ENCODE measurements at places on chromosomes 2 and 18.

DNA sequence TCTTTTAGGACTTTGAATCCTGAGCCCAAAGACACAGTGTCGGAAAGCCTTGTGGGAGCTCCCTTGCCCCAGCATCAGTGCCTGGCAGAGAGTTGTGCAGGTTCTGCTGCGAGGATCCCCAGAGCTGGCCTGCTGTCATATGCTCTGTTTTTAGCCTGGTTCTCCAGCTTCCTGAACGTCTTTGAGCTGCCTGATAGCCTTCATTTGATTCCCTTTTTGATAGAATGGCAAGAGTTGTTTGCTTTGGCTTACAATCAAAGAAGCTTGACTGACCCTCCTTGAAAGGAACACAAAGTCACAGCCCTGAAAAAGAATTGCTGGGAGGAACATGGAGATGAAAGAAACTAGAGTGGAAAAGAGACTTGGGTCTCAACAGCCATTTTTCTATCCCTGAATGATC is 95.4 kb downstream of the C1QL2 start:
- no peak for DNase-seq

GRCh38 chr2:211347328-211347727 is 790.9 kb downstream of the CPS1 start:
- peak; percentile 32 for DNase-seq

- DNase-seq: no peak
These were observed 116.9 kb downstream of the PHLPP1 start for GRCh38 chr18:62832282-62832681.

DNA sequence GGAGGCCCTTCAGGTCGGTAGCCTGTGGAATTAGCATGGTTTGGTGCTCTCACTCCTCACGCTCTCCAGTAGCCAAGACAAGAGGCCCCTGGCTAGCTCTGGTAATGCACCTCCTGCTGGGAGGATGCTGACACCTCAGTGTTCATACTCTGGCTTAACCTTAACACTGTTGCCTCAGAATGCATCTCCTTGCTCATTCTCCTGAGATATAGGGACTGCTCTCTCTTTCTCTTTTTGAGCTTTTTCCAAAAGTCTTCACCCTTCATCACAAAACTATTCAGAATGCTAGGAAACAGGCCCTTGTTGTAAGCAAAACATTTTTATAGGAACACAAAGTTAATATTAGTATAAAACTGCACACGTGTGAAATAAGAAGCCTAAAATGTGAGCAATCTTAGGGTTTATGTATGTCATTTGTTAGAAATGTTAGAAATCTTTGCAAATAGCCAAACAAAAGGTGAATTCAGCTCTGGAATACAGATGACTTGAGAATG is 17.3 kb upstream of the IMPA2 start:
- DNase-seq: no peak

- DNase-seq: no peak
These were observed 118.7 kb downstream of the VAPA start for GRCh38 chr18:10032331-10033015.

DNA sequence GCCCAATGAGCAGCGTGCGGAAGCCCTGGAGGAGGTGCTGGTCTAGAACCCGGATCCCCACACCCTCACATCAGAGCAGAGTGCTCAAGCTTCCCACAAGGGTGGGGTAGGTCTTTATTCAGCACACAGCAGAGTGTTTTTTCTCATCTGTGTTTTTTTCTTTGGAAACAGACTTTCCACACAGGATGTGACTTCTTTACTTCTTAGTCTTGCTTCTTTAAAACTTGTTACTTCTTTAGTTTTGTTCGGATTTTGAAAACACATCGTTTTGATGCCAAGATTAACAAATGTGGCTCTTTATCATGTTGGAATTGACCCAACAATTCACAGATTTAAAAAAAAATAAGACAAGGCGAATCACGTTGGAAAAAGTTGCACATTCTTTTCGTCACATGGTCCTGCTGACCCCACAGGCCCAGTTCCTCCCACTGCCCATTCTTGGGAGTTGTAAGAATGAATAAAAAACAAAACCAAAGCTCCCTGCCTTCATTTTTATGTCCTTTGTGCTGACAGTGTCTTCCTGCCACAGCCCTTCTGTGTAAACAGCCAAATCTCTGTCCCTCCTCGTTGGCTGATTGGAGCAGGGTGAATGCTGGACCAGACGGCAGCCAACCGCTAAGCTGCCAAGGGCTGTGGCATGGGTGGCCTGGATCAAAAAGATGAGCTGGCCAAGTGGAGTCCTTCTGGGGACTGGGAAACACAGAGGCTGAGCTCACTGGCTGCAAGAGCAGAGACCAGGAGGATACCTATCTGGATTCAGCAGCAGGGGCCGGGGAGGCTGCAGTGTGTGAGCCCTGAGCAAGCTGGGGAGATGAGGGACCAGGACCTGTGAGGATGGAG is 81.6 kb downstream of the TWIST2 start:
- no peak for DNase-seq

GRCh38 chr2:14751581-14751980 is 119.1 kb downstream of the LRATD1 start:
- no peak for DNase-seq

- DNase-seq: peak; percentile 34
These were observed 16.9 kb downstream of the PSTPIP2 start for GRCh38 chr18:46054956-46055837.

DNA sequence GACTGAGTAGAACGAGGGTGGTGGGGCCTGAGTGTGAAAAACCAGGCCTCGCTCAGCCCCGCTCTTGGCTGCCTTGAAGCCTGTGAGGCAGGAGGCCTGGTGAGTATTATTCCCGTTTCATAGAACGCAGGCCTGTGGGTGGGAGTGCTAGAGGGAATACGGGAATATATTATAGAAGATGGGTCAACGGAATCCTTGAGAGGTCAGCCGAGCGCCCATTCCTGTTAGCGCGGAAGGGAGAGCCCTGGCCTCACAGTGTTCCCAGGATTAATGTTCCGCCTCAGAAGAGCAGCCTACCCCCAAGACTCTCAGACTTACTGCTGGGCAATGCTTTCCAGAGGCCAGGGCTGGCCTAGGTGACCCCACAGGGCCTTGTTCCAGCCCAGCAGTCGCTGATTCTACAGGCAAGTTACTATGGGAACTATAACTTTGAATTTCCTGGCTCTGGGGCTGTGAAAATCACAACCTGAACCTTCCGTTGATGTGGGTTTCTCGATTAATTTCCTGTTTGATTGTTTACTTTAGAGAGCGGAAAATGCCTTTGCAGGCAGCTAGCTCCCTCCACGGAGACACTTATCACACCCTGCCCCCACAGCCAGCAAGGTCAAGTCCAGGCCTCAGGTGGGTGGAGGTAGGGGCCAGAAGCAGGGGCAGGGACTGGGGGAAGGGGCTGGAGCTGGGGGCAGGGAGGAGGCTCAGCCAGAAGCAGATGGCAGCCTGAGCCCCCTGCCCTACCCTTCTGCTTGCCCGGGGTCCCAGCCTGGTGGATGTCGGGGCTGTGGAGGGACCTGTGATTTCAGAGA is 108.3 kb downstream of the SMAD7 start:
- DNase-seq: no peak

GRCh38 chr2:212030709-212031108 is 507.9 kb downstream of the ERBB4 start:
- DNase-seq: no peak

GRCh38 chr2:43631618-43632317 is 5.3 kb upstream of the PLEKHH2 start:
- no peak for DNase-seq

DNA sequence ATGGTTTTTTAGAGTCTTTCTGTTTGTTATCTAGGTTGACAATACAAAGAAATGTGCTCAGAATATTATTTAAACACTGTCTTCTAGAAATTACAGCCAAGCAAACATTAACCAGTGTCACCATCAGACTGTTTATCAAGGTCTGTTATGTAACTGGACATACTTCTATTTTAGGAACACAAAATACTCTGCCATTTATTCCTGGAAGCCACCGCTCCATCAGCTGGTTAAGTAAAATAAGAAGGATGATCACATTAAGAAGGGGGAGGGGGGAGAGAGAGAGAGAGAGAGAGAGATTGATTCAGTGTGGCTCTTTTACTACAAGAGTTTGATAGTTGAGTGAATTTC is 47.9 kb downstream of the MBP start:
- DNase-seq: no peak

GRCh38 chr2:159904959-159905305 is 106.9 kb upstream of the CD302 start:
- peak; percentile 38 for DNase-seq

DNA sequence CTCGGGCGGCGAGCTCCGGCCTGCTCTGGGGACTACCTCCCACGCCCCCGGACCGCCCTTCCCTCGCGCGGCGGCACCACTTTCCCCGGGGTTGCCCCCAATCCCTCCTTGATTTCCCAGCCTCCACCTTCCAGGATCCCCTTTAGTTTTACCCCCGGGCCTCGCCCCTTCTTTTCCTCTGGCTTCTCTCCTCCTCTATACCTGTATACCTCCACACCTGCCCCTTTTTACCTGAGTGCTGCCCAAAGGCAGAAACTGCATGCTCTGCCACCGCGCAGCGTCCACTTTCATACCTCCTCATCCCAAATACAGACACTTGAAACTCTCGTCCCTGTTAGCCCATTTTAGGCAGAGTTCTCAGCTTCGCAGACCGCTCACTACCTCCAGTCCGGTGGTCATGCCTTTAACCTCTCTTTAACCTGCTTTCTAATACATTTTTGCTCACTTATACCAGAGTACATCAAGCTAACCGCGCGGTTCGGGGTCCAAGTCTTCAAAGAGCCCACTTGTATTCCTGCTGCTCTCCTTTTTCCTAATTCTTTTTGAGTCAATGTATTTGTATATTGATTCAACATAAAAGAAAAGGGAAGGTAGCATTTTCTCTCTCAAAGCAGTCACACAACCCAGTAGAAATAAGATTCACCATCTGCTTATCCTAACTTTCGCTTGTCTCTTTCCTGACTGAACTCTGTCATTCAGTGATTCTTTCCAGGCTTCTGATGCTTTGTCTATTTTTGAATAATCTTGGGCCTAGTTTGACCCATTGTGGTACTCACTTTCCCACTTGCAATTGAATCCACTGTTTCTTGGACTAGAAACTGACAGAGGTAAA is 901 bp downstream of the SPOPL start:
- DNase-seq: peak; percentile 51

DNA sequence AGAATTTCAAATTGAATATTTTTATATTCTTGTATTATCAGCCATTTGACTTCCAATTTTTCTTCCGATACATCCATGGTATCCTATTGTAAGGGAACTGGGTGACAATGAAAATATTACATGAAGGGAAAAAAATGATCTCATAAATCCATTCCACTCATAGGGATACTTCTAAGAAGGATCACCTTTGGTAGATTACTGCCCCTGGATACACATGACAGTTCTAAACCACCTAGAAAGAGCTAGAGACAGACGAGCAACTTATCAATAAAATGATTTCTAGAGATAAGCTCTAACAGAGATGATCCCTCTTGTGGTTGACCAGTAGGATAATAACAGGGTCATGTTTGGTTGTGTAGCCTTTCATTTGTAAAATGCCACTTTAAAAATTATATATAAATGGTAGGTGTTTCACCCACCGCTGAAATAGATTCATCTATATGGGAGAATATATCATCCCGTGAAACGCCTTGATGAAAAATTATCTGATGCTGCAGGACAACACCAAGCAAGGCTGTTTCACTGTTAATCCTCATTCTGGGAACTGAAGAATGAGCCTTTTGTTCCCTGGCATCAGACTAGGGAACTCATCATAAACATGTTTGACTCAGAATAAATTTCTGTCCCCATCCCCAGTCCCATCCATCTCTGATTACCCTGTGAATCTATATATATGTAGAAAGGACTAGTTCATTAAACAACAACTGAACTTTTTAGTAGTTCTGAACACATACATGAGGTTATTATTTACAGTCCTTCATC is 180.0 kb downstream of the TCF4 start:
- DNase-seq: no peak

DNA sequence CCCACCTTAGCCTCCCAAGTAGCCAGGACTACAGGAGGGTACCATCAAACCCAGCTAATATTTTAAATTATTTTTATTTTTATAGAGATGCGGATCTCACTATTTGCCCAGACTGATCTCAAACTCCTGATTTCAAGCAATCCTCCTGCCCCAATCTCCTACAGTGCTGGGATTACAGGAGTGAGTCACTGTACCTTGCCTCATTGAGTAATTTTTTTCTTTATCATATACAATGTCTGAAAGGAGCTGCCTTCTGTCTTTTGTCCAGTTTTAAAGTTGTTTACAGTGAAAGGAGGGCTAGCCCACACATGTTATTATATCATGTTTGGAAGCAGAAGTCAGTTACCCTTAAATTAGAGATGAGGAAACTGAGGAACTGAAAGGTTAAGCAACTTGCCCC is 32.5 kb downstream of the PRKRA start:
- no peak for DNase-seq

DNA sequence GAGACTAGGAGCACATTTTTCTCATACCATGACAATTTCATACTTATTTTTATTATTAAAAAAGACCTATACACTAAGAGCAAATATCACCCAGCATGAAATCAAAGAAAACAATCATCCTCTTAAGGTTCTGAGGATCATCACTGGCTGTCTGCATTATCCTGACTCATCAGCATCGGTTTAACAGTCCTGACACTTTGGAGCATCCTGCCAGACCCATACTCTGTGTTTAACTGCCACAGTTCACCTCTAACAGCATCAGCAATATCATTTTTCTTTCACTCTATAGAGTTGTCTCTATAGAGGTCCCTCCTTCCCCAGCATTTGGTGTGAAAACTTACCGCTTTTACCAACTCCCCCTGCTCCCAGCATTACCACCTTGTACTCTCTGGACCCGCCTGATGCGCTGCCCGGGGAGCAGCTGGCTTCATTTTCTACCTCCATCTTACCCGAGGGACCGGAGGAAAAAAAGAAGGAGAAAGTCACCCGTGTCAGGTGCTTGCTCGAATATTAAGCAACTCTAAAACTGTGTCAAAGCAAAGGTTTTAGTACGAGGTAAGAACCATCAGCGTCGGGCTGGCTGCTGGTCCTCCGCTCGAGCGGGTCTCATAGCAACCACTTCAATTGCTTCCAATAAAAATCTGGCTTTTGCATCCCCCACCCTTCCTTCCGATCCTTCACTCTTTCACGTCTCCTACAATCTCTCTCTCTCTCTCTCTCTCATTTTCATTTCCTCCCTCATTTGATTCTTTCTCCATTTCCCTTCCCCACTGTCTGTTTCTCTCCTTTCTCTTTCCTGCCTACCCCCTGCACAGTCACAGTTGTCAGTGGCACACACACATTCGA is at the start of gene RIT2:
Gene RIT2 (minus strand): TSS at position 610 of the 846 bp plus-strand sequence.
- DNase-seq: no peak

GRCh38 chr2:122168799-122169198 is 413.3 kb downstream of the TSN start:
- DNase-seq: peak; percentile 17

DNA sequence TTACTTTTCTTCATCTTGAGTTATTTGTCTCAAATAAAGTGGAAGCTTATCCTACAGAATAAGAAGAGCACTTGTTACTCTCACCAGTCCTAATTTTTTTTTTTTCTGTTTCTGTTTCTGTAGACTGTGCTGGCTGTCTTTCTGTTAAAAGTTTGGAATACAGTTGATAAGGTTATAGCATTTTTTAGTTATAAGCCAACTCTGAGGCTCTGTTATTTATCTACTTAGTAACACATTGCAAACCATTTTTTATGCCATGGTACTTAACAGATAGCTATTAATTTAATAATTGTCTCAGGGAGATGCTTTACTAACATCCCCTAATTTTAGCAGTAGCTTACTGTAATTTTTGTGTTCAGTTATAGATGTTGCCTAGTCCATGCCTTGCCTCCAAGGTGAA is 37.9 kb downstream of the CREB1 start:
- peak; percentile 32 for DNase-seq

GRCh38 chr2:155145758-155146229 is 447.3 kb downstream of the KCNJ3 start:
- no peak for DNase-seq

Measured in erythroblast (primary cell).